Activated T-cell treated with anti-CD3 and anti-CD28 coated beads for 4 hours (primary cell): ENCODE measurements at places on chromosomes 13 and 19.
A peak's percentile ranks its signal among the peaks of the same experiment; 100 is the strongest.

DNA sequence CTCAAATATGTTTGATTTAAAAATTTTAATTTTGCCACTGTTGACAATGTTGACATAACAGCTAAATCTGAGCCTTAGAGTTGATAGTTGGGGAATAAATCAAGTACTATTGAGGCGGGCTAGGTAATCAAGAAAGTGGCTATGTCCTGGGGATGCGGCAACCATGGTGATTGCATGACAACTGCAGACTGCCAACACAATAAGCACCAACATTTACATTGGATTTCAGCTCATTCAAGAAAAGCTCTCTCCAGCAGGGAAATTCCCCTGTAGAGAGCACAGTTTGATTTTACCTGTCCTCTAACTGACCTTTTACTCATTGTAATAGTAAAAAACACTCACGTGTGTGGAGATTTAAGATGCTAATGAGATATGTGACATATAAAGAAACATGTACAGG lies 63.1 kb downstream of the ZNF100 start:
- no peak for DNase-seq

DNA sequence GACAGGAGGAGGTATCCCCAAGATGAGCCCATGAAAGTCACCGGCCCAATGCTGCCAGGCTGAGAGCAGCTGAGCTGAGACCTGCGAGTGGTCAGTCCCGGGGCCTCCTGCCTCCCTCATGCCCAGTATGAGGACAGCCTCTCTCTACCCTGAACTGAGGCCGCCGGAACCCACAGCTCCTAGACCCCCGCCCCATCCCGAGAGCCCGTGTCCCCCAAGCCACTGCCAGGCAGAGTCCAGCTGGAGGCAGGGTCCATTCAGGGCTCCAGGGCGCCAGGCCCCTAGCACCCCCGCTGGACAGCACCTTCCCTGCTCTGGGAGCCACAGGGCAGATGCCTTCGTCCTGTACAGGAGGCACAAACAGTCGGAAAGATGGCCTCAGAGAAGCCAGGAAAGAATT lies 38.7 kb downstream of the MLLT1 start:
- DNase-seq: no peak

- no peak for DNase-seq
These were observed 4.0 kb downstream of the MAG start for GRCh38 chr19:35295792-35296462.

- peak; percentile 12 for DNase-seq
These were observed 9.0 kb downstream of the ZNF808 start for GRCh38 chr19:52536448-52536800.

DNA sequence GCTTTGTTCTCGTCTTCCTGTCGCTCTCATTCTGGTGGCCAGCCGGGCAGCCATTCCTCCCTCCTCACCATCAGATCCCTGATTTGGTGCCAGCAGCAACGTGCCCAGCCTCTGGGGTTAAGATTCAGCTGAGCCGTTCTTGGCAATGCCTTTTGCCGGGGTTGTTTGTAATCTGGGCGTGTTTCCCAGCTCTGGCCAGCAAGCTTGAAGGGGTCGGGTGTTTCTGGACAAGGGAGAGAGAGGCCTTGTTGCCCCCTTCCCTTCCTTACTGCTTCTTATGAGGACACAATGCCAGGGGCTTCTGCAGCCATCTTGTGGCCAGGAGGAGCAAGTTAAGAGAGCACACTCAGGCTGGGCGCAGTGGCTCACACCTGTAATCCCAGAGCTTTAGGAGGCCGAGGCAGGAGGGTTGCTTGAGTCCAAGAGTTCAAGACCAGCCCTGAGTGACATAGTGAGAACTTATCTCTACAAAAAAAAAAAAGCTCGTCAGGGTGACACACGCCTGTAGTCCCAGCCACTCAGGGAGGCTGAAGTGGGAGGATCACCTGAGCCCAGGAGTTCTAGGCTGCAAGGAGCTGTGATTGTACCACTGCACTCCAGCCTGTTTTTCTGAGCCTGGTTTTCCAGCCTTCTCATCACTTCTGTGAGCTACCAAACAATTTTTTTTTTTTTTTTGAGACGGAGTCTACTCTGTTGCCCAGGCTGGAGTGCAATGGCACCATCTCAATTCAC lies 10.7 kb upstream of the CRTC1 start:
- DNase-seq: no peak

GRCh38 chr13:86882835-86883234 lies 788.3 kb upstream of the SLITRK5 start:
- no peak for DNase-seq

DNA sequence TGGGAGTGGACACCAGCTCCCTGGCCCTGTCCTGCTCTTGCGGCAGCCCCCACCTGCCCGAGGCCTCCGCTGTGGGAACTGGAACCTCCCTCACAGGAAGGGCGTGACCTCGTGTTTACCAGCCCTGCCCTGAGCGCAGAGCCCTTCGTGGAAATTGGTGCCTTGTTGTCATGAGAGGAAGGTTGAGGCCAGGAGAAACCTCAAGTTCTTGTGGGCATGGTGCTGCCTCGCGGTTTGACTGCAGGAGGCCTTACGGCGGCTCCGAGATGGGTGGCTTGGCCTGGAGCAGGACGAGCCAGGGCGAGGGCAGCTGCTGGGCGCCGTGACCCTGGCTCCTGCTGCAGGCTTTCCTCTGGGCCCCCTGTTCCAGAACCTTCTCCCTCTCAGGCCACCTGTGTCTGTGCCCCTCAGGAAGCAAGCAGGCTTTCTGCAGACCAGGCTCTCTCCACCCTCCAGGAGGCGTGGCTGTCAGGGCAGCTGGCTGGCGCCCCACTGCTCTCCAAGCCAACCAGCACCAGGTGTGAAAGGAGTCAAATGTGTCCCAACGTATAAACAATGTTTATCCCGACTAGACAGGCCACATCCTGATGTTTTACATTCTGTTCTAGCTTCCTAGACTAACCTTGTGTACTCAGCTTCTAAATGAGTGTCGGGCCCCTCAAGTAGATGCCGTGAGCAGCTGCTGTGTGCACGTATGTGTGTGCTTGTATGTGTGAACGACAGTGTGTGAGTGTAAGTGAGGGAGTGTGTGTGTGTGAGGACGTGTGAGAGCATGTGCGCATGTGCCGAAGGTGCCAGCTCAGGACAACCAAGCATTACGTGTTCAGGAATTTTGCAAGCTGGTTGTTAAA lies 10.4 kb upstream of the RASA3 start:
- DNase-seq: no peak

- no peak for DNase-seq
These were observed 3.6 kb downstream of the ONECUT3 start for GRCh38 chr19:1756705-1757465.

GRCh38 chr19:6743714-6744380 lies 4.4 kb downstream of the TRIP10 start:
- DNase-seq: no peak

GRCh38 chr13:104872153-104872552 lies 1663.3 kb downstream of the EFNB2 start:
- DNase-seq: no peak

DNA sequence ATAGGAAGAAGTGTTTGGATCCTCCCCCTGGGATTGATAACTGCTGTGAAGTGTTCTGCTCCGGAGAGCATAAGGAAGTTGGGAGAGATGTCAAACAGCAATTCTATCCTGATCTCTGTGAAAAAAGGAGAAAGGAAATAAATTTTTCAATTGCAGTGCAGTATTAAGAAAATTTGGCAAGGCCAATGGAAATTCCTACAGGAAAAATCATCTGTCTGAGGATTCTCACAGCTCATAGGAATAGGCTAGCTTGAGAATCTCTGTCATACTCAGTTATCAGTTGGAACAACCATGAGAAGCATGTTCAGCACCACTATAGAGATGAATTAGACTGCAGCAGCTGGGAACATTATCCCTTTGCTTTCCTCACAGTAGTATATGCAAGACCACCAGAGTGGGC lies 1238.9 kb upstream of the MIR17HG start:
- DNase-seq: no peak

DNA sequence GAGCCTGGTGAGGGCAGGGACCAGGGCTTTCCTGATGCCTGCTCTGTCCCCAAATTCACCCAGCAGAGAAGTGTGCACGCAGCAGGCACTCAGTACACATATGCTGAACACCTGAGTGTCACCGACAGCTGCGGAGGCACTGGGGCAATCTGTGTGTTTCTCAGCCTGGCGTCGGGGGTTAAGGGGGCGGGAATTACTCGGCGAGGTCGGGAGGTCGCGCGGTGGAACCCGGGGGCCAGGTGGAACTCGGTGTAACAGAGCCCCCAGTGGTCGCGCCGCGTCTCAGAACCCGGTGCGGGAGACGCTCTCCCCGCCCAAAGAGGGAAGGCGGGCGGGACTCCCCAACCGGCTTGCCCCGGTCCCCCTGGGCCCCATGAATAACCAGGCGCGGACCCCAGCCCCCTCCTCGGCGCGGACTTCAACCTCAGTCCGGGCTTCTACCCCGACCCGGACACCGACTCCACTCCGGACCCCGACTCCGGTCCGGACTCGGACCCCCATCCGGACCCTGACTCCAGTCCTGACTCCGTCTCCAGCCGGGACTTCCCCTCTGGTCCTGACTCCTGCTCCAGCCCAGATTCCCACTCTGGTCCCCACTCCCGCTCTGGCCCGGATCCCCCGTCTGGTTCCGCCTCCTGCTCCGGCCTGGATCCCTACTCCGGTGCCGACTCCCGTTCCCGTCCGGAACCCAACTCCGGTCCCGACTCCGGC lies at the start of gene SELENOV:
TSS of gene SELENOV (plus strand) at position 300 of the 711 bp plus-strand sequence. CDS start at position 374, 74 bp downstream.
- DNase-seq: no peak

- no peak for DNase-seq
These were observed 8.8 kb downstream of the STK11 start for GRCh38 chr19:1214299-1214861.

DNA sequence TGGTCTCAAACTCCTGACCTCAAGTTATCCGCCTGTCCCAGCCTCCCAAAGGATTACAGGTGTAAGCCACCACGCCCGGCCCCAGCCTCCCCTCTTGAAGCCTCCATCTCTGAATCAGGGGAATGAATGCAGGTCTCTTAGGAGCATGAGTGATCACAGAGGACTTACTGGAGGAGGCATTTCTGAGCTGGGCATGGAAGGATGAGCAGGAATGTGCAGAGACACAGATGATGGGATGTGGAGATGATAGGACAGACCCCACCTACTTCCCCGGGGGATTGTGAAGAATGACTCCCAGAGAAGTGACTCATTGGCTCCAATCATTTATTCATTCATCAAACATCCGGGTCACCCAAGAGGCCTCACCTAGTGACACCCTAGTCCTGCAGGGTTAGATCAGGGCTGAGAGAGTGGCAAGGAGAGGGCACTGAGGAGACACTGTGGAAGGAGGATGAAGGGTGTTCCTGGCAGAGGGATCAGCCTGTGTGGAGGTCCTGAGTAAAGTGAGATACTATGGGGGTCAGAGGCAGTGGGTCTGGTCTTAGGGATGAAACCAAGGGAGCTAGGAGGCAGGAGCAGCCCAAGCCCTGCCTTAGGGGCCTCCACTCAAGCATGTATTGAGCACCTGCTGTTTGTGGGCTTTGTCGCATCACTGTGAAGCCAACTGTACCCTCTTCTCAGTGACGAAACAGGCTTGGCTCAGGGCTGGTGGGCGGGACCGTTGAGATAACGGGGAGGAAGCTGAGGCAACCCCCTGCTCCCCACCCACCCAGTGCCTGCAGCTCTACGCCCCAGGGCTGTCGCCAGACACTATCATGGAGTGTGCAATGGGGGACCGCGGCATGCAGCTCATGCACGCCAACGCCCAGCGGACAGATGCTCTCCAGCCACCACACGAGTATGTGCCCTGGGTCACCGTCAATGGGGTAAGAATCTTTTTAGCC lies 3.0 kb downstream of the IFI30 start:
- DNase-seq: no peak

- DNase-seq: no peak
These were observed 40.9 kb upstream of the VSTM2B start for GRCh38 chr19:29484876-29485275.

- no peak for DNase-seq
These were observed 44.8 kb downstream of the PHF11 start for GRCh38 chr13:49540552-49540951.

- peak; percentile 51 for DNase-seq
These were observed 27.2 kb downstream of the PBX4 start for GRCh38 chr19:19591133-19591825.

DNA sequence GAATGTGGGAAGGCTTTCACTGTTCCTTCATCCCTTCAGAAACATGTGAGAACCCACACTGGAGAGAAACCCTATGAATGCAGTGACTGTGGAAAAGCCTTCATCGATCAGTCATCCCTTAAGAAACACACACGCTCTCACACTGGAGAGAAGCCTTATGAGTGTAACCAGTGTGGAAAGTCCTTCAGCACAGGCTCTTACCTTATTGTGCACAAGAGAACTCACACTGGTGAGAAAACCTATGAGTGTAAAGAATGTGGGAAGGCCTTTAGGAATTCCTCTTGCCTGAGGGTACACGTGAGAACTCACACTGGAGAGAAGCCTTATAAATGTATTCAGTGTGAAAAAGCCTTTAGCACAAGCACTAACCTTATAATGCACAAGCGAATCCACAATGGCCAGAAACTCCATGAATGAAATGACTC lies 18.6 kb downstream of the ZNF177 start:
- DNase-seq: no peak

DNA sequence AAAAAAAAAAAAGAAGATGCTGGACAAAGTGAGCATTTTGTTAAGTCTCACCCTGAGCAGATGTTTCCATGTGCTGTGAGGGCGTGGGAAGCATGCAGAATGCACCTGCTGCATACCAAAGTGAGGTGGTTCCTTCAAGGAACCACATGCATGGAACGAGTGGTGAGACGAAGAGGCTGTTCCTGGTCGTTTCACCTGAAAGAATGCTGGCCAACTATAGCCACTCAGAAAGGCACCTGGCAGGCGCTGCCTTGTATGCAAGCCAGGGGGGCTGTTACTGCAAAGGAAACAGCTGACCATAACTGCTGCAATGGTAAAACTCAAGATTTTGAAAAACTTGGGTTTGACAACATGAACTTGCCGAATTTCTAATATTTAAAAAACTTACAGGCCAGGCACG lies 14.7 kb downstream of the MIER2 start:
- no peak for DNase-seq

DNA sequence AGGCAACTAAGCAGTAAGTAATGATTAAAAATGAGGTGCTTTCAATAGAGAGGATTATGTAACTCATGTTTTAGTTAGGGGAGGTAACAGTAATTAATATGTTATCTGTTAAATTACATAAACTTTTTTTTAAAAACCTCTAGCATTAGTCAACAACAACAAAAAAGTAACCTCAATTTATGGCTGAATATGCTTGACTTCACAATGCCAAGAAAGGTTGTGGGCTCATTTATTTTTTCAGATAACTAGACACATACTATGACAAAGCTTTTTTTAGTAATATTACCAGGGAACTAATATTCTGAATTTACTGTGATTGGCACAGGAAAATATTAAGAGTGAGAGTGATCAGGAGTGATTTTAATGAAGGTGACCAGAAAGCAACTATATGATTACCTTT lies 54.9 kb downstream of the KCNRG start:
- DNase-seq: no peak

DNA sequence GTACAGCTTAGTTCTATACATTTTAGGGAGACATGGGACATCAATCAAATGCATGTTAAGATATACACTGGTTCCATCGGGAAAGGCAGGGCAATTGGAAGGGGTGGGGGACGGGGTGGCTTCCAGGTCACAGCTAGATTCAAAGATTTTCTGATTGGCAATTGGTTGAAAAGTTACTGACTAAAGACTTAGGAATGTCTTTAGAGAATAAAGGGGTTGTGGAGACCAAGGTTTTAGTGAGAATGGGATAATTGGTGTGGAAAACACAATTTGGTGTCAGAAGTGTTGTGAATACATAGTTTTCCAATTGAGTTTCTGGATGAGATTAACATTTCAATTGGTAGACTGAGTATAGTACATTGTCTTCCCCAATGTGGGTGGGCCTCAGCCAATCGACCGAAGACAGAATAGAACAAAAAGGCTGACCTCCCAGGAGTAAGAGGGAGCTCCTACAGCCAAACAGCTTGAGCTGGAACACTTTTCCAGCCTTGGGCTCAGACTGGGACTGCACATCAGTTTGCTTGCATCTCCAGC lies 988 bp upstream of the CCDC169 start:
- no peak for DNase-seq

- no peak for DNase-seq
These were observed 40.4 kb downstream of the ATP11A start for GRCh38 chr13:112730157-112730671.
